ENCODE measurements at places on chromosomes 7 and 10.
A peak's percentile ranks its signal among the peaks of the same experiment; 100 is the strongest.

DNA sequence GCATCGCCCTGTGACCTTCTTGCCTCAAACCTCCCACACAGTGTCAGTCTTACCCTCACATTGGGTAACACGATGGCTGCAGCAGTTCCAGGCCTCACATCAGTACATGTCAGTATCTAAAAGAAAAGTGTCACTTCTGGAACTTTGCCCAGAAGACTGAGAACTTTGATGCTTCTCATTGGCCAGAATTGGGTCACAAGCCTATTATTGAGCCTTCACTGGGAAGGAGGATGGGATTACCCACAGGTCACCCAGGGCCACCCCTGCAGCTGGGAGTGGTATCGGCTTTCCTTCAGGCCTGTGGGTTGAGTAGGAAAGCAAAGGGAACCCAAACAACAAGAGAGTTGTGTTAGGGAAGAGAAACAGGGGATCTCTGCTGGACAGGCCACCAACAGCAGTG, 111.5 kb downstream of the NPY start:
- no peak for DNase-seq

GRCh38 chr10:118315629-118316028, 26.5 kb downstream of the FAM204A start:
- no peak for DNase-seq

DNA sequence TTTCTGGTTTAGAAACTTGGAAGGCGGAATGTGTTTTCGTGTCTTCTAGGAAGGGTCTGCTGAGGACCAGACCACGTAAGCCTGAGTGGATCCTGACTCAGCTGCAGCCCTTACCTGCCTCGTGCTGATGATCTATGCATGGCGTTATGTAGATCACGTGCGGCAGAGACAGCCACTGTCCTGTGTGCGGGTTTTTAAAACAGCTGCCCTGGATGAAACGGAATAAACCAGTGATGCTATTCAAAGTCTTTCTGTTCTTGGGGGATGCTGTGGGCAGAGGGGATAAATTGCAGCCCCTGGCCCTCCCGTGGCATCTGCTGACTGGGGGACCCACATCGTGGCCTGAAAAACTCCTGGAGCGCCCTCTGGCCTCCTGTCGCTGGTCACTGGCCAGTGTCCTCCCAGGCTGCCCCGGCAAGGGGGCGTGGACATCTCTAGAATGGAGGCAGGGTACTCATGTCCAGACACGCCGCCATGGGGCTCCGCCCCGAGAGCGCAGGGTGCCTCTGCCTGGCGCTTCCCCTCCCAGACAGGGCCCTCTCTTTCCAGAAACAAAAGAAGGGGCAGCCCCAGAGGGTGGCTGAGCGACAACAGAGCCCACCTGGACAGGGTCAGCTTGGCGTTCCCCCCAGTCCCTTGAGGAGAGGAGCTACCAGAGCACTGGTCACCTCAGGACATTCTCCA, 13.2 kb downstream of the ALKBH4 start:
- DNase-seq: peak; percentile 78

DNA sequence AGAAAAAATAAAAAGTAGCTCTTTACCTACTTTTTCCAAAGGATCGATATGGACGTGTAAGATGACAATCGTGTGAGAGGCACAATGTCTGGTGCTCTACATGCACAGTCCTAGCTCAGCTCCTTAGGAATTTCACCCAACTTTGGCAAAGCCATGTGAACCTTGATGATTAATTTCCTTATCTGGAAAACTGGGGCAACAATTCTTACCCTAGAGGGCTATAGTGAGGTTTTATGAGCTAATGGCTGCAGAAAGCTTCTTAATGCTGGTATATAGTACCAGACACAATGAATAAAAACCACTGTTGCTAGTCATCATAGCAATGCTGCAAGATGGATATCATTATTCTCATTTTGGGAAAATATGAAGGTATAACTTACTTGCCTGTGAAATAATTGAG, 202.7 kb downstream of the PARD3 start:
- no peak for DNase-seq

Measured in H9 (cell line).